HT1080 (cell line): ENCODE measurements at places on chromosomes 16 and 17.

DNA sequence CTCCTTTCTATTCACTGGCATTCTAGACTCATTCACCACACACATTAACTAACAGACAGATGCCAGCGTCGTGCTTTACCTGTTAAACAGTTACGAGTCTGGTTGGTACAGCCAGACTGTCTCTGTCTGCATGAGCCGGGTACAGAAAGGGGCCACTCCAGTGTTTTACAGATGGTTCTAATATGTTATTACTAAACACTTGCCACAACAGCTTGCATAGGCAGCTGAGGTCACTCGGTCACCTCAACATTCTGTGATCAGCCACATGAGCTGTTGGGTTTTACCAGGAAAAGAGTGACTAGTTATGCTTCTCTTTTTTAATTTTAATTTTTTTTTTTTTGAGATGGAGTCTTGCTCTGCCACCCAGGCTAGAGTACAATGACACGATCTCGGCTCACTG lies 25.2 kb downstream of the CD300A start:
- no peak for DNase-seq

GRCh38 chr17:16932611-16933010 lies 39.3 kb downstream of the TNFRSF13B start:
- DNase-seq, result no peak

DNA sequence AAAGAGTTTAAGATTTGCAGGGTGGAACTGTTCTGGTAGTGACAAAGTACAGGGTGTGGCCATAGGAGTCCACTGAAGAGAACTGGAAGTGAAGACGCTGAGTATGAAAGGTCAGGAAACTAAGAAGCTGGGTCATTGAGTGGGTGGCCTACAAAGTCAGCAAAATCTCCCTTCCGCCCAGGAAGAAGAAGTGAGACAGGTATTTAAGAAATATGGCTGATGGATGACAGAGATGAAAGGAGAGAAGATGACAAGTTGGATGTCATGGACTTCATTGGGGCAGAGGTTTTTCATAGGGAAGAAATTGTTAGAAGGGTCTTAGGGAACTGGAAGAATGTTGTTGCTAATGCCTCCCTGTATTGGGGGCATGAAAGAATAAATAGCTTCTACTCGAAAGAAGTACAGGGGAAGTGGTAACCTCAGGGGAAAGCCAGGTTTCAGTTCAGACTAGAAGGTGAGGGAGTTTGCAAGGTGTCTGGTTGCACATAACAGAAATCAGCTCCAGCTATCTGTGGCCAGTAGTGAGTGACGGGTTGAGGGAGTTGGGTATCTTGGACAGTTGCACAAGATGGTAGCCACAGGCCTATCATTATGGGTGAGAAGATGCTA lies 33.6 kb upstream of the MED13 start:
- no peak for DNase-seq

DNA sequence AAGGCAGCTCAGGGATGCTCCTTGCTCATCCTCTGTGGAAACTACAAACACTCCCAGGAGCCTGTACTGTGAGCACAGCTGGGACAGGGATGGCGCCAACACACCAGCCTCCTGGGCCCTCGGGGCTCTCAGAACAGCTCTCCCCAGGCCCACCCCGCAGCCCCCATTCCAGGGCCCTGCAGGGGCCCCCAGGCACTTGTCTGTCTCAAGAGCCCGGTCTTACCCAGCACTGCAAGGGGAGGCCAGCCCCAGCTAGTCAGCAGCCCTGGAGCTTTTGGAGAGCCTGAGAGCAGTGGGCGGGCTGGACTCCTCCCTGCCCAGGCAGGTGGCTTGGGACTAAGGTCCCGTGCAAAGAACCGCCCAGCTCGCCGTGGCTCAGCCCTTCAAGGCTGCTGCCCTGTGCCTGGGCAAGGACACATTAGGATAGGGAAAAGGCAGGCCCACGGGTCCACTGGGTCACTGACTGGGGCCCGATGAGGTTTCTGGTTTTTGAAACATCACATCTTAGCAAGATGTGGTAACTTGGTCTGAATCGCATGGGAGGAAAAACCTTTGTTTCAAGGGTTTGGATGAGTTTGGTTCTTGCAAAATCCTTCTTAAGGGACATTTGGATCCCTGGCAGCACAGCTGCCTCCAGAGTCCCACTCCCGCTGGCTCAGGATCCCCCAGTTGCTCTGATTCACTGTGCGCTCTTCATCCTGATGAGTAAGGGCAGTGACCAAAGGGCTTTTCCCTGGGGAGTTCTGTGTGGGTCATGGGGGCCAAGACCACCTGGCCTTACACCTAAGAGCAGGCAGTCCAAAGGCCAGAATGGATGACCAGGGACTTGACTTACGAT lies 2.8 kb downstream of the DNASE1L2 start:
- DNase-seq, result no peak

- DNase-seq, result no peak
These were observed 9.3 kb downstream of the SLC46A1 start for GRCh38 chr17:28396635-28397239.

GRCh38 chr16:58249388-58249779 lies 45.4 kb downstream of the PRSS54 start:
- DNase-seq, result peak; percentile 6

GRCh38 chr17:42407289-42407836 lies 15.7 kb downstream of the CAVIN1 start:
- DNase-seq, result peak; percentile 70

DNA sequence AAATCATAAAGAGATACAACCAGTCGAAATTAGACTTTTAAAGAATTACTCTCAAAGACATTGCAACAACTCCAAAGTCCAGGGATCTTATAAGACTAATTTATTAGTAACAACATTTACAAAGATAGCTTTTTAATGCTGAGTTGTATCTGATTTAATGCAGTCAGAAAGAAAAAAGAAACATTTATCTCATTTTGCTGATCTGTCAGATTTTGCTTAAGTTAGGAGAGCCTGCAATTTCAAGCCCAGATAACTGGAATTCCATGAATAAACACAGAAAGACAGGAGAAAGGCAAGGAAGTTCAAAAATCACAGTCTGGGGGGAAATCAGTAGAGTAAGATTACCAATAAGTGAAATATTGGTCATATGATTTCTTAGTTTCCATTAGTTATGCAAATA lies 22.9 kb downstream of the SLFN11 start:
- no peak for DNase-seq

GRCh38 chr16:55701442-55702319 lies 45.9 kb downstream of the SLC6A2 start:
- peak; percentile 31 for DNase-seq

GRCh38 chr17:73311428-73311780 lies 397 bp downstream of the CDC42EP4 start:
- no peak for DNase-seq

GRCh38 chr17:76131051-76131691 lies 9.9 kb downstream of the FOXJ1 start:
- no peak for DNase-seq

- DNase-seq, result no peak
These were observed 21.4 kb upstream of the ZFP90 start for GRCh38 chr16:68517606-68518166.
